ENCODE measurements at places on chromosomes 5 and 9.
A peak's percentile ranks its signal among the peaks of the same experiment; 100 is the strongest.

- no peak for DNase-seq
Measured at GRCh38 chr9:114486205-114486963, 18.9 kb downstream of the WHRN start.

DNA sequence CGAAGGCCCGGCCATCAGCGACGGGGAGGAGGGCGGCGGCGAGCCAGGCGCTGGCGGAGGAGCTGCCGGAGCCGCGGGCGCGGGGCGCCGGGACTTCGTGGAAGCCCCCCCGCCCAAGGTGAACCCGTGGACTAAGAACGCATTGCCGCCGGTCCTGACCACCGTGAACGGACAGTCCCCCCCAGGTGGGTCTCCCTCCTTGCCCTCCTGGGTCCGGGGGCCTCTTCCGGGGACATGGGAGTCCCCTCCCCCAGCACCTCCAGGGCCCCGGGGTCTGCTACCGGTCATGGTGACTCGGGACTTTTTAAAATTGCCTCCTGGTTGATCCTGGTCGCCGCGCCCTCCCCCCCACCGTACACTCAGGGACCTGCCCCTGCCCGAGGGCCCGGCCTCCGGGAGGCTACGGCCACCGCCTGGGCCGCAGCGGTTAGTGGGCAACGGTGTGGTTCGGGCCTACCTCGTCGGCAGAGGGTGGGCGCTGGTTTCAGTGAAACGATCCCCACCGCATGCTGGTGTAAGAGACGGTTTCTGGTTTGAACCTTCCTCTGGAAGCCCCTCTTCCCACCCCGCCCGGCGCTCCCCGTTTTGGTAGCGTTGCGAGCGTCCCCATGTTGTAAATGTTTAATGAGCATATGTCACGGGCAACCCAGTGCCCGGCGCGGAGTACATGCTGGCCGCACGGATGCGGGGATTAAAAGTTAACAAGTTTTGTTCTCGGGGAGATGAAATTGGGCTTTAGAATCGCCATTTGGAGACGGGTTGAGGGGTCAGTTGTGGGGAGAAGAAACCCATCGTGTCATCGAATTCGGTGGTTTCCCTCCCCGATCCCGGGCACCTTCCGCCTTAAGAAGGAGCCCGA lies 1.1 kb downstream of the LARP1 start:
- DNase-seq, result peak; percentile 34

DNA sequence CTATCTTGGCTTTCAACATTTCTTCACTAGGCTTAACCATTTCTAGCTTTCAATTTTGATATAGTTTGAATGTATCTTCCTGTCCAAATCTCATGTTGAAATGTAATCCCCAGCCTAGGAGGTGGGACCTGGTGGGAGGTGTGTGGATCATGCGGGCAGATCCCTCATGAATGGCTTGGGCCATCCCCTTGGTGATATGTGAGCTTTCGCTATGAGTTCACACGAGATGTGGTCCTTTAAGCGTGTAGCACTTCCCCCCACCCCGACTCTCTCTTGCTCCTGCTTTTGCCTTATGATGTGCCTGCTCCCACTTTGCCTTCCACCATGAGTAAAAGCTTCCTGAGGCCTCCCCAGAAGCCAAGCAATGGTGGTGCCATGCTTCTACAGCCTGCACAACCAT lies 40.6 kb downstream of the PHAX start:
- DNase-seq, result no peak

- no peak for DNase-seq
Measured at GRCh38 chr9:107485458-107486043, 4.0 kb downstream of the KLF4 start.

GRCh38 chr9:115313545-115313944 lies 195.6 kb upstream of the TNC start:
- DNase-seq, result no peak

GRCh38 chr5:15420201-15420600 lies 79.8 kb upstream of the FBXL7 start:
- no peak for DNase-seq

DNA sequence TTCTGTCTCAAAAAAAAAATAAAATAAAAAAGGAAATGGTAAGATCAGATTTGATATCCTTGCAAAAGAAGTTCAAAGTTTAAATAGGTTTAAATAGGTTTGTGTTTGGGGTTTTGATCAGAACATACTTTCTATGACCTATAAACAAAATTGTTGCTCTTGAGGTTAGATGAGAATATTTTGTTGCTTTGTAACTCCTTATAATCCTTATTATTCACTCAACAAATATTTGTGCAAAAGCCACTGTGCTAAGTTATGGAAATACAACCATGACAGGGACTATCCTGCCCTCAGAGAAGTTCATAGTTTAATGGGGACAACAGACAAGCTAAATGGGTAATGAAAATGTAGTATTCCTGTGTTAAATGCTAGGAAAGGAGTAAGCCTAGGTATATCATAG lies 71.5 kb downstream of the INVS start:
- no peak for DNase-seq

DNA sequence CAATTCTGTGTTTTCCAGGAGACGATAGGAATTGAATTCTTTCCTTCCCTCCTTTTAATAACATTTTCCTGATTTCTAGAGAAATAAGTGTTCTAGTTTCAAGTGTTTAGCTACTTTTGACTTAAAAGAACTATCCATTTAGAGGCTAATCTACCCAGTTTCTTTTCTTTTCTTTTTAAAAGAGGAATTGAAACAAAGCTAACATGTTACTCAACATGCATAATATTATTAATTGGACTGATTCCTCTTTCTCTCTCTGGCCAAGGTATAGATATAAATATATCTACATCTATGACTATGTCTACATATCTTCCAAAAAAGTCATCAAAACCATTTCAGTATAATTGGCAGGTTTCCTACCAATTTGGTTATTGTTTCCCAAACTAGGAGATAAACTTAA lies 309.8 kb downstream of the TRPM3 start:
- DNase-seq, result no peak

All from RWPE1 (cell line).